ENCODE measurements at places on chromosomes 11 and 22.

DNA sequence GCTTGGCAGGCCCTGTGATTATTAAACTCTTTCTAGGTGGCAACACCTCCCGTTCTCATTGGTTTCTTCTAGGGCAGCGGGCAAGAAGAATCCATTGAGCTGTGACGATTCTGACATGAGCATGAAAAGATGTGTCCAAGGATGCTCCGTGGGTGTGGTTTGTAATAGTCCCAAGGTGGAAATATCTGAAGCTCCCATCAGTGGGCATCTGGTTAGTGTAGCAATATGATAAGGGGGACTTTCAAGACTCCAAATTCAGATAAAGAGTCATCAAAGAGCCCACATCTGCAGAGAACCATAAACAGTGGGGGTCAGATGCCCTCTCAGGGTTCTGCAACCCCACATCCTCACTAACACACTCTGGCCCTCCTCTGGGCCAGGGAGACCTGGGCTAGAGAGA lies 42.6 kb downstream of the TST start:
- no peak for DNase-seq

DNA sequence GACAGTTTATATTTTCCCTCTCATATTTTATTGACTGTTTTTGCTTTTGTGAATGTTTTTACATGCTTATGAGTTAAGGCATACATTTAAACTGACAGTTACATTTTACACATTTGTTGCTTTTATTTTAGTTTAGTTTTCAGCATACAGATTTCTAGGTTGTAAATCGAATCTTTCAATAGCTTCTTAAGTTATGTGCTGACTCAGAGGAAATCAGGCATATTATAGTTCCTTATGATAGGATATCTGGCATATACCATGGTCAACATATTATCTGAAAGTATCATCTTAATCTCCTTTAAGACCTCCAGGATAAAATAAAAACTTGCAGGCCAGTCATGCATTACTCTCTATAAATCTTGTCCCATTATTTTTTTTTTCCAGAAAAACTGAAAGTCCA lies 916.6 kb downstream of the LRRC4C start:
- no peak for DNase-seq

DNA sequence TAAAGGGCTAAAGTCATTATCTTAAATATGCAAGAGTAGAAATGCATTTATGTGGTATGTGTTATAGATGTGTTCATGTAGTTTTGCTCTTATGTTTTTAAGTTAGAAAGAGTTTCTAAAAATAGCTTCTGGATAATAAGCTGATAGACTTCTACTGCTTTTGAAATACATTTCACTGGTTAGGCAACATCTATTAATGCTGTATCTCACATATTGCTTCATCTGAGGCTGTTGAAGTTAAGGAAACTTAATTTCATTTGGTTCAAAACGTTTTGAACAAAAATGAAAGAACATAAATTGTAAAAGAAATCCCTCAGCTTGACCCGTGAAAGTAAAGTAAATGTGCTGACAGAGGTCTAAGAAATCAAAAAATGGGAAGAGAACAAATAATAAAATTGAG lies 164.0 kb upstream of the CTSC start:
- no peak for DNase-seq

- no peak for DNase-seq
Measured at GRCh38 chr11:15489281-15489680, 374.6 kb downstream of the INSC start.

DNA sequence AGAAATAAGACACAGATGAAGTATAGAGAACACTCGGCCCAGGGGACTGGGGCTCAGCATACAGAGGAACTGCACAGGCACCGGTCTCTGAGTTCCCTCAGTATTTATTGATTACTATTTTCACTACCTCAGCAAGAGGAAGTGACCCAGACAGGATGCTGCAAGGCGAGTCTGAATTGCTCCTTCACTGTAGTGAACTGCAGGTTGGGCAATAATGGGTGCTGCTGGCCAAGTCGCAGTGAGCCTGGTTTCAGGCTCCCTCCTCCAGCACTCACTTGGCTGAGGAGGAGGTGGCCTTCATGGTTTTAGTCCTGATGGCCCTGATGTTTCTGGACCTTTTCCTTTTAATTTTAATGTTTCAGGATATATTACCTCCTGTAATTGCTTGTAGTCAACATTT lies 10.4 kb downstream of the OR52K2 start:
- DNase-seq, result no peak

DNA sequence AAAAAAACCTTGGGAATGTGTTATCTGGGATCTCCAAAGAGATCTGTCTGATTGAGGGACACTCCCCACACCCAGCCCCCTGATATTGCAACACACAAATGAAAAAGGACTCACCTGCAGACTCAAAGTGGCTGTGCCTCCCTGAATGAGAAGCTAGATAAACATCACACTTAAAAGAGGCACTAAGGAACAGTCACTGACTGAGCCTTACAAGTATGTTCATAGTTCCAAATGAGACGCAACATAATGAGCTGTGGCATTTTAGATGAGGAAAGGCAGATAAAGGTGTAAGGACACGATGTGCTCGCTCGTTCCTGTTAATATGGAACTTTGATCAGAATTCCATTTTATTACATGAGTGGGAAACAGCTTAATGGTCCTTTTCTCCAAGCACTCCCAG lies 21.0 kb upstream of the CFAP300 start:
- no peak for DNase-seq

GRCh38 chr11:6627762-6628241 lies 8.6 kb upstream of the TPP1 start:
- DNase-seq, result no peak

GRCh38 chr11:133533205-133533604 lies 904 bp upstream of the OPCML start:
- DNase-seq, result no peak

- DNase-seq, result no peak
Measured at GRCh38 chr22:49408102-49408836, 419.4 kb downstream of the BRD1 start.

GRCh38 chr11:60785806-60786361 lies 751 bp downstream of the MS4A10 start:
- DNase-seq, result no peak

- no peak for DNase-seq
Measured at GRCh38 chr22:42236848-42237247, 33.6 kb downstream of the TCF20 start.

- no peak for DNase-seq
Measured at GRCh38 chr22:28044546-28045173, 125.6 kb upstream of the PITPNB start.

- DNase-seq, result no peak
Measured at GRCh38 chr11:2307501-2308331, 5.9 kb downstream of the TSPAN32 start.

DNA sequence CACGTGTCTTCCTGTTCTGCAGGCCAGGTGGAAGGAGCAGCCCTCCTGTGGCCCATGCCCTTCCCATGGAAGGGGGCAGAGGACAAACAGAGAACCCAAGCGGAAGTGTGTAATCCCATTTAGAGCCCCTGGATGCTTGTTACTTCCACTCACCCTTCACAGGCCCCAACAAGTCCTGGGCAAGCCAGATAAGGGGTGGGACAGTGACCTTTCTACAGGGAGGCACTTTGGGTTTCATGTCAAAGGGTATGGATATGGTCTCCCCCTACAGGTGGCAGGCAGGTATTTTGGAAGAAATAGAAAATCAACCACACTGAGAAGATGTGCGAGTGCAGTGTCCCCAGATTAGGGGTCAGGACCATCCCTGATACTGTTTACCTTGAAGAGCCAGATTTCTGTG lies 11.4 kb downstream of the MPEG1 start:
- DNase-seq, result no peak

DNA sequence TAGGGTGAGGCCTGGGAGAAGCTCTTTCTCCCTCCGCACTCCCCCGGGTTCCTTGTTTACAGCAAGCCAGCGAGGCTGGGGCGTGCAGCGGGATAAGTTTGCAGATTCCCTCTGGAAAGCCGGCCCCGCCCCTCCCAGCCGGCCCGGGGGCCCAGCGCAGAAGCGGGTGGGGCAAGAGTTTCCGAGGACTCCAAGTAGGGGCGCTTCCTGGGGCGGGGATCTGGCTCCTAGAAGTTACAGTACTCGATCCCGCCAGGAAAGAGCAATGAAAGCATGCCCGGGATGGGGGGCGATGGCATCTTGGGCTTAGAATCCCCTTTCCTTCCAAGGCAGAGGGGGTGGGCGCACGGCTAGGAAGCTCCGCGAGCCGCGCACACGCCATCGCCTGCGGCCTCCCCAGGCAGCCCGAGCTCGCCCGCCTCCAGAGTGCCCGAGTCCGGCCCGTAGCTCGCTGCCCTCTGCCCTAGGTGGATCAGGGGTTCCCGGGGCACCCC lies 385 bp downstream of the TST start:
- DNase-seq, result no peak

DNA sequence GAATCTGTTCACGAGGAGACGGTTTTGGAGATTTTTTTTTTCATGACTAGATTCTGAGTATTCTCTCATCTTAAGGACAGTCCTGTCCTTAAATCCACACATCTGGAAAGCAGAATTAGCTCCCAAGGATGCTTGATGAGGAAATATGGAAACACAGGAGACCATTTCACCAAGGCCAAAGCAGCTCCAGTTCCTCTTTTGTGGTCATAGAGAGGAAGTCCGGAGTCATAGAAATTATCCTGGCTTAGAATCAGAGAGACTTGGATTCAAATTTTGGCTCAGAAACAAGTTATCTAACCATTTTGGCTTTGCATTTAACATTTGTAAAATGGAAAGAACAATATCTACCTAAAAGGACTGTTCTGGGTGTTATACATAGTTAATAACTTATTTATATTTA lies 7.3 kb upstream of the TEAD1 start:
- DNase-seq, result no peak

- DNase-seq, result no peak
Measured at GRCh38 chr22:30004694-30005093, 75.6 kb upstream of the HORMAD2 start.

- DNase-seq, result no peak
Measured at GRCh38 chr11:66852466-66853241, 4.2 kb upstream of the LRFN4 start.

DNA sequence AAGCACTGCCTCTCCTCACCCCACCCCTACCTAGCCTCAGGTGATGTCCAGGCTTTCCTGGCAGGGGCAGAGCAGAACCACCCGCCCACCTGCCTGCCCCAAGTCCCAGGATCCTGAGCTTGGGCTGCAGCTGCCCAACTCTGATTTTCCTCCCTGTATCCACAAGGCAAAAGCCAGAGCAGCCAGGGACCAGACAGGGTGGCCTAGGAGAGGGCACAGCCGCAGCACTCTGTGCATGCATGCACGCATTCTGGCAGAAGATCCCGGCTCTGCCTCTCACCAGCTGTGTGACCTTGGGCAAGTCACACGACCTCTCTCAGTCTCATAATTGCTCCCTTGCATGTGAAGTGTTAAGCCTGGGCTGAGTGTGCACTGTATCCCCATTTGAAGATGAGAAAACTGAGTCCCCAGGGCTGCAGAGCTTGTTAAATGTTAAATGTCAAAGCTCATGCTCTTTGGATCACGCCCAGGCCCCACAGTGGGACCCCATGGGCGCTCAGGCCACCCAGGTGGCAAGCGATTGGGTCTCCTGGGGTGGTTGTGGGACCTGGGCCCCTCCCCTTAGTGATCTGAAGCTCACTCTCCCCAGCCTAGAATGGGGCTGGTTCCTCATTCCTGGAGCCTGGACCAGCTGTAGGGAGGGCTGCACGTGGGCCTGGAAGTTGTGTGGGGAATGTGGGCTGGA lies 2.8 kb upstream of the CARNS1 start:
- no peak for DNase-seq

- DNase-seq, result no peak
Measured at GRCh38 chr11:112185883-112186282, 10.6 kb downstream of the BCO2 start.

- no peak for DNase-seq
Measured at GRCh38 chr11:123431619-123432018, 1.6 kb downstream of the GRAMD1B start.

DNA sequence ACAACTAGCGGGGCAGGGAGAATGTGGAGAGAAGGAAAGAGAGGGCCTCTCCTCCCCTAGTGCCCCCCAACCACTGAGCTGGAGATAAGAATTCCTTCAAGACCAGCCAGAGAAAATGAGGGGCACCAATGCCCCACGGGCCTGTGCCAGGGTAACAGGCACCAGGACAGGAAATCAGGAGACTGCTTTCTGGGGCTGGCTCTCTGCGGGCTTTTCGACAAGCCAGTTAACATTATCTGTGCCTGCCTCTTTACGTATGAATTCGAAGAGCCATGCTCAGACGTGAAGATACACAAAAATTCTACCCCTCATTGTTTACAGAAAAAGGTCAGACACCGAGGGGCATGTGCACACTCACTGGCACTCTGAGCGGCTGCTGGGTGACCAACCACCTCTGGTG lies 52.1 kb downstream of the MYH9 start:
- no peak for DNase-seq

GRCh38 chr22:20979243-20979809 lies 2.8 kb upstream of the LZTR1 start:
- peak; percentile 67 for DNase-seq

GRCh38 chr22:31652911-31653684 lies 8.9 kb downstream of the PISD start:
- DNase-seq, result no peak

DNA sequence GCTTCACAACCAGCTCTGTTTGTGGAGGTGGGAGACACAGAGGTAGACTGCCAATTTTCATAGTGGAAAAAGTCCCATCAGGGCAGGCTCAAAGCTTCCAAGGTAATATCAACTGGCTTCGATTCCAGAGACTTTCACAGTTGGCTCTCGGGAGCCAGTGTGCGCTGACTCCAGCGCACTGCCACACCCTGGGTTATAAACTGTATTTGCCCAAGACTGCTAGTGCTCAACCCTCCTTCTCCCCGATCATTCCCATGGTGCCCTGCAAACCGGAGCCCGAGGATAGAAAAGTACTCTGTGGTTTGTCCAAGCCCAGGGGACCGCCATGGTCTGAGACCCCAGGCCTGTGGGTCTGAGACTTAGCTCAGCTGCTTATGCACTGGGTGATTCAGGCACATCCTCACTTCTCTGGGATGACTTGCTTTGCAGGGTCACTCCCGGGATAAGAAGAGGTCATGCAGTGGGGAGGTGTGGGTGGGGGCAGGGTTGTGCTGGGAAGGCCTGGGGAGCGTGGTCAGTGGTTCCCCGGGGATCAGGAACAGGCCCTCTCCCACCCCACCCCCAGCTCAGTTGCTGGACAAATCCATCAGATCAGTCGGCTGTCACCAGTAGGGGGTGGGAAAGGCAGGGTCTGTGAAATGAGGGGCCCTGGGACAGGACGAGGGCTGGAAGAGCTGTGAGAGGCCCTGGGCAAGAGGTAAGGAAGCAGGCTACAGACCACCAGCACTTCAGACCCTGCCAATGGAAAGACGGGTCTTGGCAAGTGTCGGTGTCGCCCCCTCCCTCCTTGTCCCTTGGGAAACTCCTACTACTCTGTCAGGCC lies 26.7 kb upstream of the PICK1 start:
- DNase-seq, result no peak

GRCh38 chr22:27452922-27453321 lies 348.6 kb downstream of the MN1 start:
- DNase-seq, result no peak

Measured in stimulated activated CD4-positive, alpha-beta T cell treated with anti-CD3 and anti-CD28 coated beads, Interleukin-4, amount 100 ng/mL, for 24 hours (primary cell).